ENCODE measurements at places on chromosomes 7 and 10.

- DNase-seq, result no peak
These were observed 47.3 kb upstream of the PIK3AP1 start for GRCh38 chr10:96767611-96768010.

- no peak for DNase-seq
These were observed 154.8 kb downstream of the CHN2 start for GRCh38 chr7:29349362-29349761.

DNA sequence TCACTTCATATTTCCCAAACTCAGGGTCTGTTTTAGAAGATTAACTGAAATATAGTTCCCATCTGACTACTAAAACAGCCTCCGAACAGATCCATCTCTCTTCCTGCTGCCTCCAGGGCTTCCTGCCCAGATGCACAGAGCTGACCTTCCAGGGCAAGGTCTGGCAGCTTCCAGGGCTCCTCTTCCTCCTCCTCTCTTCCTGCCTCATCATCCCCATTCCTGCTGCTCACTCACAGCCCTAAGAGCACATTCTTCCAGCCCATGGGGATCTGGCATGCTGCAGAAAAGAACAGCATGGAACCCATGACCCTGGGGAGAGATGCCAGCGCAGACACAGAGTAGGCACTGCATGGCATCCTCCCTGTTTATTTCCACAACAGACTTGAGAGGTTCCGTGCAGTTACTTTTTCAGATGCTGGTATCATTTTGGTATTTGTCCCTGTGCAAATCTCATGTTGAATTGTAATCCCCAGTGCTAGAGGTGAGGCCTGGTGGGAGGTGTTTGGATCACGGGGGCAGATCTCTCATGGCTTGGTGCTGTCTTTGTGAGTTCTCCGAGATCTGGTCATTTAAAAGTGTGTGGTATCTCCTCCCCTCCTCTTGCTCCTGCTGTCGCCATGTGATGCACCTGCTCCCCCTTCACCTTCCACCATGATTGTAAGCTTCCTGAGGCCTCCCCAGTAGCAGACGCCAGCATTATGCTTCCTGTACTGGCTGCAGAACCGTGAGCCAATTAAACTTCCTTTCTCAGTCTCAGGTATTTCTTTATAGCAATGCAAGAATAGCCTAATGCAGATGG lies 4.4 kb downstream of the PKD1L1 start:
- DNase-seq, result no peak

DNA sequence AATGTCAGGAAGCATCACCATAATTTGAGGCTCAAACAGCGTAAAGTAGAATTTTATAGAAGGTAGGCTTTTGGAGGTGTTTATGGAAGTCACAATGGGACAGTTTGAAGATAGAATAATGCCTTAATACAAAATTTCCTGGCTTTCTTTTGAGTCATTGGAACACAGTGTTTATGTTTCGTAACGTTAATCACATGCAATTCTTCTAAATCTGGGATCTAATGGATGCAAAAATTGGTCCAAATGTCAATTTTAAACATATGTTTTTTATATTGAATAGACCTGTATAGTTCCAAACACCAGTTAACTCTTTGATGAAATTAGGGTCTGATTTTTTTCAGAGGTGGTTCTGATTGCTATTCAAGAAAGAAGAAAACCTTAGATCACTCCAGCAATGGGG lies 86.5 kb upstream of the HPS1 start:
- no peak for DNase-seq

GRCh38 chr10:73386583-73386982 lies 27.3 kb downstream of the ANXA7 start:
- no peak for DNase-seq

GRCh38 chr7:110347081-110347480 lies 743.8 kb upstream of the LRRN3 start:
- no peak for DNase-seq

GRCh38 chr10:13987446-13987845 lies 343.3 kb downstream of the FRMD4A start:
- DNase-seq, result no peak

GRCh38 chr7:30934732-30935568 lies 23.3 kb downstream of the AQP1 start:
- DNase-seq, result peak; percentile 64

DNA sequence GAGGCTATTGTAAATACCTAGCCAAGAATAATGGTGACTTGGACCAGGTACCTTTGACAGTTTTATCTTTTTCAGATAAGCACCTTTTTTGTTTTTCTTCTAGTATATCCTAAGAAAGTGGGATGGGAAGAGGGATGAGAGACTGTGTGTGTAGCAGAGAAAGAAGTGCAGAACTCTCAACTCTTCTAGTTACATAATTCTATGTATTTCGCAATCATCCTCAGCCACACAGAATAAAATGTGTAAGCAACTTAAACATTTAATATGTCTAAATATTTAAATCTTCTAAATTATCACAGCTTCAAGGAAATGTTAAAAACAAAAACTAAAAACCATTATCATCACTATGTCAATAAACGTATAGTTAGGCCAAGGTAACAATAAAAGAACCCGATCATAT lies 42.6 kb upstream of the GSAP start:
- no peak for DNase-seq

DNA sequence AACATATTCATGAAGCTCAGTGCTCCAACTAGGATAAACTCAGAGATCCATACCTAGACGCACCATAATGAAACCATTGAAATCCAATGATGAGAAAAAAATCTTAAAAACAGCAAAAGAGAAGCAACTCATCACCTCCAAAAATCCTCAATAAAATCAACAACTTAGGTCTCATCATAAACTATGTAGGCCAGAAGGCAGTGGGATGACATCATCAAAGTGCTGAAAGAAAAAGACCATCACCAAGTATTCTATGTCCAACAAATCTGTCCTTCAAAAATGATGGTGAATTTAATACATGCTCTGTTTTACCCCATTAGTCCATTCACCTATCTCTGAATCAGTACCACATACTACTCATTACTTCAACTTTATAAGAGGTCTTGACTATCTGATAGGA lies 304.4 kb downstream of the HDAC9 start:
- DNase-seq, result no peak

GRCh38 chr10:58513188-58514110 lies 777 bp downstream of the BICC1 start:
- peak; percentile 87 for DNase-seq

- DNase-seq, result peak; percentile 66
These were observed 927 bp upstream of the ALOX5 start for GRCh38 chr10:45373003-45373575.

GRCh38 chr7:24304494-24305095 lies 20.6 kb downstream of the NPY start:
- DNase-seq, result no peak

- DNase-seq, result no peak
These were observed 873.9 kb upstream of the MBL2 start for GRCh38 chr10:53646525-53646924.

GRCh38 chr7:15018981-15019380 lies 116.4 kb upstream of the DGKB start:
- no peak for DNase-seq

DNA sequence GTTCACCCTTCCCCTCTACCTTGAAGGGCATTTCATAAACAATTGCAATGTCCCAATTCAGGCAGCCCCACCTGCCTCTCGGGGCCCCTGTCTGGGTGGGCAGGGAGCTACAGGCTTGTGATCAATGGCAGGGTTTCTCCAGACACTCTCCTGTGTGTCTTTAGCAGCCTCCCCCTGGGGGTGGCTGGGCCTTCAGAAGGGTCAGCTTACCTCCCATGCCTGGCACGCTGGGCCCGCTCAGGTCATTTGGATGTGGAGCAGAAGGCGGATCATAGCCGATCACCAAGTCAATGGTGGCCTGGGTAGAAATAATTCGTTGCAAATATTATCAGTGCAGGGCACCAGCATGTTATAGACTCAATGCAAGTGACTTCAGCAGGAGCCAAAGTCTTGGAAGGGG lies 56.3 kb downstream of the MYOF start:
- DNase-seq, result no peak

GRCh38 chr10:117363028-117363427 lies 12.2 kb downstream of the PDZD8 start:
- DNase-seq, result no peak

- DNase-seq, result no peak
These were observed 1.0 kb downstream of the GNB2 start for GRCh38 chr7:100674411-100675104.

DNA sequence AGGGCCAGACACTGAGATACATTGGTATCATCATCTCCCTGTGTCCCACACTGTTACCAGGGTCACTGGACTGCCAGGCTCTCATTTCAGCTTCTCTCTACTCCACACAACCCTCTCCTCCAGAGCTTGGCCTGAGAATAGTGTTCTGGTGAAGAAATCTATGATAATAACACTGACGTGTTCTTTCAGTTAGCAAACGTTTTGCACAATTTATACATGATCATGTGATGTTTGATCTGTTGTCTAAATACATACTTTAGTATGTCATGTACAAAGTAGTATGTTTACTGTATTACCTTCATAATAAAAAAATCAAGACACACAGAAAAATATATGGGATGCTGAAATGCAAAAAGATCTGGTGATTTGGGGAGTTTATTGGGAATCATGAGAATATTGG lies 5.0 kb downstream of the SLC16A9 start:
- no peak for DNase-seq

- DNase-seq, result no peak
These were observed 928.7 kb downstream of the IPMK start for GRCh38 chr10:57338823-57339558.

DNA sequence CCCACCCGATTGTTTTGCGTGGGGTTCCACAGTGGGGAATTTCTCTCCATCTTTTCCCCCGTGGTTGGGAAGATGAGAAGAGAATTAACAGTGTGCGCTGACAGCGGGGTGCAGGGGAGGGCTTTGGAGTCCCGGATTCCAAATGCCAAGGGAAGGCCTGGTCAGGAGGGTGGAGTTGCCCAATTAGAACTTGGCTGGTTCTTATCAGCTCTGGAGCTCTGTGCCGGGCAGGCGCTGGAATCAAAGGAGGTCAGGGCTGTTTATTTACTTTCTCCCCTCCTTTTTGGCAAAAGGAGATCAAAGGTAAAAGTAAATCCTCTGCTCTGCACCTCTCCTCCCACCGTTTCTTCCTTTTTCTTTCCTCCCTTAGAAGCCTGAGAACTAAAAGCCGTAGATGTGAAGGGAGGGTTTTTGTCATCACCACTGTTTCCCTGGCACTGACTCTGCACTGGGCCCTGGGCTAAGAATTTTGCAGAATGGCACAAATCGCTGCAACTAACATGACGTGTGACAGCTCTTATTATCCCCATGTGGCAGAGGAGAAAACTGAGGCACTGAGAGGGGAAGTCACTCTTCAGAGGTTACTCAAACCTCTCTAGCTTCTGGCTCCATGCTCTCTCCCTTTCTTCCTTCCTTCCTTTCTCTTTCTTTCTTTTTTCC lies 95.2 kb upstream of the ZNF716 start:
- no peak for DNase-seq

DNA sequence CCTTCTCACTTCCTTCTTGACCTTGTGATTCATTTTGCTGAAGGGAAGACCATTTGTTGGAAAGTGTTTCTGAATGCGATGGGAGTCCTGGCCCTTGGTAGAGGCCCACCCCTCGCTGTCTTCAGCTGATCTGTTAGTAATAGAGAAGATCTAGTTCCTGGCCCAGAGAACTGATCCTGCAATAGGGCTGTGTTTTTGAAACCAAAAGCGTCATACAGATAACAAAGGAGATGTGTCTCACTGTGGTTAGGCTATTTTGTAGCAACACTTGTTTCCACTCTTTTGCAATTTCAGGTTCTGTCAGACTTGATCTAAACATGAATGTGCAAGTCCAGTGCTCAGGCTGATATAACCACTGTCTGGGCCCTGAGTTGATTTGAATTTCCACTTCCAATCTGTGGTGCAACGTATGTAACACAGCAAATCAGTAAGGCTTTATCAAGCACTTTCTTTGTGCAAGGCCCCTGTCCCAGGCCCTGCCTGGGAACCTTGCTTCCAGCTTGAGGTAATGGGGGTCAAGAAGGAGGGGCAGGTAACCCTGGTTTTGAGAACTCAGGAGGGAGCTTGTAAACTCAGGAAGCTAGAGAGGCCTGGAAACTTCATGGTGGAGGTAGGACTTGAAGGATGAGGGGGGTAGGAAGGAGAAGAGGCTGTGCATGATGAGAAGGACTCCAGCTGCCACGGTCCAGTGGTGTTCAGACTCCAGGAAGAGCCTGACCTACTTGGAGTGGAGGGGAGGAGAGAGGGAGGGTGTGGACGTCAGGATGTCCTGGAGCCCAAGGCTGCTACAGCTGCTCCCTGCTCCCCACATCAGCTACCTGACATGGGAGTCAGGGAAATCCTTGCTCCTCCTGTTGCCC lies 42.2 kb upstream of the SRGN start:
- no peak for DNase-seq

GRCh38 chr10:34759837-34760215 lies 55.3 kb downstream of the PARD3 start:
- no peak for DNase-seq

DNA sequence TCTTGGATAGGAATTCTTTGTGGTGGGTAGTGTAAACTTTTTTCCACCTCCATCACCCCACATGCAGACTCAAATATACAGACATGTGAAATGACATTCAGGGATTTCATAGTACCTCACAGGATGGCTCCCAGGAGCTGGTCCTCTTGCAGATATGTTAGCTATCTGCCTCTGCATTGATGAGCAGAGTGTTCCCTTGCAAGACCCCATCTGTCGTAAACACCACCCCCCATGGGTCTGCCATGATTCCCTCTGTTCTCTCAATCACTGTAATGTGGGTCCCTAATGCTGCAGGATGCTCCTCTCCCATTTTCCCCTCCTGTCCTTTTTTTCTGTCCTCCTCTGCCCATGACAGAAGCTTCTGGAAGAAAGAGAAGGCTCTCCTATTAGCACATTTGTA lies 391.2 kb upstream of the PODXL start:
- no peak for DNase-seq

DNA sequence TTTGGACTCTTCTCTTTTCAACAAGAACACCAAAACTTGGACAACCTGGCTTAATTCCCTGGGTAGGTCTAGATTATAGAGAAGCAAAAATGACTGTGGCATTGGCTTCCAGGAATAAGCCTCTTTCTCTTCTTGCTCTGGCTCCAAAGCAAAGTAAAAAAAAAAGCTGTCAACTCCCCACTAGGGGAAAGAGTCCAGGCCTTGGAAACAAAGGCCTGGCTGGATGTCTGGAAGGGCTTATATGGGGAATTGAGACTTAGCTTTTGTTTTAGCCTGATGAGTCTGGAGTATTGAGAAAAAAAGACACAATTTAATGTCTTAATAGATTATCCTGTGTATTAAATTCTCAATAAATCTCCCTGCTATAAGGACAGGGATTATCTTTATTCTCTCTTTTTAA lies 300.6 kb downstream of the SORCS3 start:
- no peak for DNase-seq

- DNase-seq, result no peak
These were observed 257.8 kb upstream of the PPP2R2D start for GRCh38 chr10:131642966-131643365.

- no peak for DNase-seq
These were observed 14.0 kb downstream of the KAZALD1 start for GRCh38 chr10:101075775-101076174.

GRCh38 chr7:152076940-152077933 lies 51.8 kb downstream of the GALNT11 start:
- DNase-seq, result no peak

GRCh38 chr7:44140341-44140740 lies 791 bp downstream of the MYL7 start:
- no peak for DNase-seq

- DNase-seq, result no peak
These were observed 25.6 kb downstream of the ADCYAP1R1 start for GRCh38 chr7:31077484-31078362.

- peak; percentile 28 for DNase-seq
These were observed 8.5 kb downstream of the IL15RA start for GRCh38 chr10:5968681-5969453.
